ENCODE measurements at places on chromosomes 12 and 14.

GRCh38 chr12:229441-230191 is 15.7 kb upstream of the SLC6A12 start:
- H3K27me3 ChIP-seq = no peaks in the 10 kb centered on the region
- no peak overlapping the region for H3K4me3 ChIP-seq
- DNase-seq = no peak
- no peaks in the 10 kb centered on the region for H3K36me3 ChIP-seq
- no peak overlapping the region for H3K27ac ChIP-seq

DNA sequence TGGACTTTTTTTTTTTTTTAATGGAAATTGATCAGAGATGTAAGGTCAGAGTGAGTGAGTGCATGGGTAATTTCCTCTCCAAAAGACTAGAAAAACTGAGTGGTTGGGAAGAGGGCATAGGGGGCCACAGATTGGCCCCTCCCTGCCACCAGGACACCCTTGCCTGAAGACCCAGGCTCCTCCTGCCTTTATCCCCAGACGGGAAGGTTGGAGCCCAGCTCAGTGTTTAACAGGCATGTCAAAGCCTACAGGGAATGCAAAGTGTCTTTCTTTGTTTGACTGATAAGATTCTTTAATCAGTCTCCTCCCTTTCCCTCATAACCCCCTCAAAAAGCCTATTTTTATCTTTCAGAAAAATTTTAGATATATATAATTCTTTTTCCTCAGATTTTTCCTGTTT is 50.3 kb downstream of the IRAK3 start:
- H3K4me3 ChIP-seq = no peak overlapping the region
- H3K27ac ChIP-seq = no peak overlapping the region
- peaks cover 16% of the 10 kb centered on the region for H3K36me3 ChIP-seq
- no peak for DNase-seq
- H3K27me3 ChIP-seq = no peaks in the 10 kb centered on the region

- no peaks in the 10 kb centered on the region for H3K4me1 ChIP-seq
- H3K27me3 ChIP-seq = no peaks in the 10 kb centered on the region
- H3K27ac ChIP-seq = no peak overlapping the region
- H3K4me3 ChIP-seq = no peak overlapping the region
- DNase-seq = no peak
Observed at GRCh38 chr12:66296176-66296683, 6.1 kb upstream of the HELB start.

- H3K27ac ChIP-seq = no peak overlapping the region
- no peaks in the 10 kb centered on the region for H3K36me3 ChIP-seq
- DNase-seq = no peak
Observed at GRCh38 chr14:60643463-60644314, 5.6 kb downstream of the SIX1 start.

GRCh38 chr12:13161172-13161571 is 35.4 kb upstream of the EMP1 start:
- H3K27me3 ChIP-seq = no peaks in the 10 kb centered on the region
- no peaks in the 10 kb centered on the region for H3K36me3 ChIP-seq
- no peak for DNase-seq

Measured in right atrium auricular region (tissue), 2 donors.